ENCODE measurements at places on chromosomes 6 and 20.
A peak's percentile ranks its signal among the peaks of the same experiment; 100 is the strongest.

DNA sequence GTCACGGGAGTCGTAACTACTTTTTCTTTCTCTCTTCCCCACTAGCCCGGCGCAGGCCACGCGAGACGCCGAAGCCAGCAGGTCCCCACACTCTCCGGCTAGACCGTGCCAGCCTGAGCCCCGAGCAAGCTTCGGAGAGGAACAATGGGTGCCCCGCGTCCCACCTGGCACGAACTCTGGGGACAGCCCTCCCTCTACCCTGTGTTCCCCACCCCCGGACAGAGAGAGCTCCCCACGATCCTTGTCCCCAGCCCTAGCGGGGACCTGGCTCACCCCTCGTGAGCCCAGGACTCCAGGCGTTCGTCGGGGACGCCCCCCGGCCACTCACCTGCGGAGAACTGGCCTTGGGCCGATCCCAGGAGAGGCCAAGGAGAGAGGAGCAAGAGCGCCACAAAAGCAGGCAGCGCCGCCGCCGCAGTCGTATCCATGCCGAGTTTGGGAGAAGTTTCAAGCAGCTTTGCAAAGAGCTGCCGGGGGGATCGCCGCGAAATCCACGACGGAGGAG lies 416 bp downstream of the PTPRK start:
- no peak for DNase-seq

DNA sequence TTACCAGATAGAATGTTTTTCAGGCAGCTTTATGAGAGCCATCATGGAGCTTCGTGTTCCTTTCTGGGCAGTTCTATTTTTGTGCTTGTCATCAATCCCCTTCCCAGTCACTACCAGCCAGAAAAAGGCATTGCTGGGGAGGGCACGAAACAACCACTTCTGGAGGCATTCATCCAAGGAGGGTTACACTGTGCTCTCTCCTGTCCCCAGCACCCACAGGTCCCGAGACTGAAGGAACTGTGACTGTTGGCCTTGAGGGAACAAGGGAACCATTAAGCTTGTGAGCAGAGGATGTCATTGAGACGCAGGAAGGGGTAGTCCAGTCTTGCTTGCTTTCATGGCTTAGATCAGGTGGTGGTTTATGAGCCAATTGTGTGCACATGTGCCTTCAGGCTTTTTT lies 20.1 kb upstream of the ENPP5 start:
- DNase-seq = no peak

DNA sequence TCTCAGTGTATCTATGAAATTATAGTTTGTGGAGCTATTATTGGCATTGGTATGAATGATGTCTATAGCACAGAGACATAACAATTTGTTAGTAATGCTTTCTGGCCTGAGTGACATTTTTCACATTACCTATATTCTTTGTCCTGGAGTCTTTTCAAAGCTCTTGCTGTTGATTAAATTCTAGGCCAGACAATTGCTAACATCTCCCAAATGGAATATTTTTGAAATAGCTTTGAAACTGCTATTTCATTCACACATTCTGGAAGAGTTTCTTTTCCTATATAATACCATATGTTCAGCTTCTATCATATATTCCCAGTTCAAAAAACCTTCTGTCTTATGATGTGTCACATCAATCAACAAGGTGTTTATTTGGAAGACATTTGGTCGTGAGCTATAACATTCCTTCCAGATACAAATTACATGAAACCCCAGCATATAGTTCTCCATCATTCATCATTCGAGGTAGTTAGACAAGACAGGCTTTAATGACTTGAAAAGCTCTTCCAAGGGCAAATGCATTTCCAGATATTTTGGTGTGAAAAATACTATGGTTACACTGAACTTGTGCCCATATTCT lies 452.8 kb downstream of the KHDRBS2 start:
- no peak for DNase-seq

DNA sequence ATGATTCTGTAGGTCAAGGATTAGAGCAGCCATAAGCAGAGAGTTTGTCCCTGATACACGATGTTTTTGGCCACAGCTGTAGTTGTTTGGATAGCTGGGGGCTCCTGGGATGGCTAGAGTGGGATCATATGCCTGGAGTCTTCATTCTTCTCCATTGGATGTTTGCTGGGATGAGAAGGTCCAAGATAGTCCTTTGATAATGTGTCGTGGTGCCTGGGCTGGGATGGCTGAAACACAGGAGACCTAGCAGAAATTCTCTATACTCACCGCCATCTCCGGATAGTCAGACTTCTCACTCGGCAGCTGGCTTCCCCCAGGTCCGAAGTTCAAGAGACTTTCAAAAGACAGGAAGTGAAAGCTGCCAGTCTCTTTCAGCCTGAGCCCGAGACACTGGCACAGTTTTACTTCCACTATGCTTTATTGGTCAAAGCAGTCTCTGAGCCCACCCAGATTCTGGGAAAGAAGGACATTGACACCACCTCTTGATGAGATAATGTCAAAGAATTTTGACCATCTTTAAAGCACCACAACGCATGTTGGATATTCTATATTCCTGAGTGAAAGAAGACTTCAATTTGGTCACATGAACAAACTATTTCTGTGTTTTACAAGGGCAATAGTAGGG lies 16.0 kb downstream of the MARCKS start:
- DNase-seq = peak; percentile 43

Data from KBM-7 (cell line).